Immature natural killer cell (primary cell): ENCODE measurements at places on chromosomes 13 and 19.
A peak's percentile ranks its signal among the peaks of the same experiment; 100 is the strongest.

DNA sequence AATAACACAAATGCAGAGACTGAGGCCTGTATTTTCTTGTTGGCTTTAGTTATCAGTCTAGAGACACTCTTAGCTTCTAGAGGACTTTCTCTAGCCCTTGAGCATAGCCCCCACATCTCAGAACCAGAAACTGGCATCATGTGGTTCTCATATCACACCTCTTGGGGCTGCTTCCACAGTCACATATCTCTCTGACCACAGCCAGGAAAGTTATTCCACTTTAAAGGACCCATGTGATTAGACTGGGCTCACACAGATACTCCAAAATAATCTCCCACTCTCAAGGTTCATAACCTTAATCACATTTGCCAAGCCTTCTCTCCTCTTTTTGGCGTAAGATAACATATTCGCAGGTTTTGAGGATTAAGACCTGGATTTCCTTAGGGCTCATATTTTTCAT, 846.9 kb upstream of the MIR17HG start:
- no peak for DNase-seq

DNA sequence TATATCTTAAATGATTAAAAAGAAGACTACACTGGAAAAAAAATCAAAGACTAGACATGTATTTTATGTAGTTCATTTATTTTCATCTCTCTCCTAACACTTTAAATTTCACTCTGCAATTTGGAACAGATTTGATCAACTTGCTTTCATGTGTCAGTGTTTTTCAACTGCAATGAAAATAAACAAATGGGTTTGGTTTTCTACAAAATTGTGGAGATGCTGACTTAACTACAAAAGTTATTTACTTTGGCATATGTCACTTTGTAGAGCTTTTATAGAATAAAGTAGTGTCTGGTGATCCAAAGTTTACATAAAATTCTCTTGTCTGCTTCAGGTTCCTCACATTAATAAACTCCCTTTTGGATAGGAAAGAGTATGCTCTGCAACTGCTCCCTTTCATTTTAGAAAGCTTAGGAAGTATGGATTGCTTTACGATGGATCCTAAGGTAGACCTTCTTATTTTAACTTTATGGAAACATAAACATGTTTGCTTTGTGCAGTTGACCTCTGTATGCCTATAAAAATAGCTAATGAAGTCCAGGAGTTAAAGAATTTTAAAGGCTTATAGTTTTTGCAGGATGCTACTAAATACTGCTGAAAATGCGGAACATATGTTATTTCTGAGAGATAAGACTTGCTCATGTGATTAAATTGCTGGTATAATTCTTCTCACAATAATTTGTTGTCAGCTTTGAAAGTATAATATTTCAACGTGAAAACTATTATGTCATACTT, 815.9 kb downstream of the PCDH9 start:
- DNase-seq, result no peak

GRCh38 chr13:97328222-97328790, 105.7 kb upstream of the RAP2A start:
- DNase-seq, result no peak

- DNase-seq, result no peak
Observed at GRCh38 chr13:94598281-94598680, 2.3 kb upstream of the TGDS start.

DNA sequence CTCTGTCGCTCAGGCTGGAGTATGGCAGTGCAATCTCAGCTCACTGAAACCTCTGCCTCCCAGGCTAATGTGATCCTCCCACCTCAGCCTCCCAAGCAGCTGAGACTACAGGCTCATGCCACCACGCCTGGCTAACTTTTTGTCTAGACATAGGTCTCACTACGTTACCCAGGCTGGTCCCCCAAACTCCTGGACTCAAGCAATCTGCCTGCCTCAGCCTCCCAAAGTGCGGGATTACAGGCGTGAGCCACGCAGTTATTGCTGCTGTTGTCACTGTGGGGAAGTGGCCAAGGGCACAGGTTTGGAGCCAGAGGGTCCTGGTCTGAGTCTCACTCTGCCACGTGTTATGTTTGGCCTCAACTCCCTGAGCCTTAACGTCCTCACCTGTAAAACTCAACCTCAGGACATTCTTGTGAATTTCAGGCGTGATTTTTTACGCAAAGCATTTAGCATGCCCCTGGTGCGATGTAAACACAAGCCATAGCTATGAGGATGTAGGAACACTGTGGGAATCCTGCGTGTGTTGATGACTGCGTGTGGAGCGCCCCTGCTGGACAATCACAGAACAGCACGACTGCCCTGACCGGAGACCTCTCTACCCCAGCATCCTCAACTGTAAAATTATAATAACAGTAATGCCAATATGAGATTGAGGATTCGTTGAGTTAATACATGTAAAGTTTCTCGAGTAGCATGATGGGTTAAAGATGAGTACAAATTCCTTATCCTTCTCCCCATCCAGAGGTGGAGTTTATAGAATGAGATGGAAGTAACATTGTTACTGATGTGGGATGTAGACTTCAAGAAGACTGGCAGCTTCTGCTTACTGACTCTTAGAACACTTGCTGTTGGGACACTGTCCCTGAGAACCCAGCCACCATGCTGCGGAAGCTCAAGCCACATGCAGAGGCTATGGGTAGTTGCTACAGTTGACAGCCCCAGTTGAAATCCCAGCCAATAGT, 41.8 kb upstream of the PNMA8B start:
- DNase-seq, result peak; percentile 35

GRCh38 chr13:51637852-51638215, 53.6 kb downstream of the WDFY2 start:
- no peak for DNase-seq

DNA sequence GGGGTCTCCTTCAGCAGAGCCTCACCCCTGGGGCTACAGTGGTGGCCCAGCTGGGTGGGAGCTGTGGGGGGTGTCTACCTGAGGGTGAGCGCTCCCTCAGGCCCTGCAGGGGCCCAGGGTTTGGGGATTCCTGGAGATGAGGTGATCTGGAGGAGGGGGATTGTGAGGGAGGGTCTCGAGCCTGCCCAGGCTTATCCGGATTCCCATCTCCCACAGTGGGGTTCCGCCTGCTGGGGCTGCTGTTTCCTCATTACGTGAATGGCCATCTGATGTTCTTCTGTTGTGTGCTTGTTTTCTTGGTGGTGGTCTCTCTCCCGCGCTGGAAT, 4.4 kb downstream of the PPP1R37 start:
- DNase-seq, result no peak

GRCh38 chr19:57269515-57270250, 10.6 kb upstream of the ZNF460 start:
- DNase-seq, result no peak

- no peak for DNase-seq
Observed at GRCh38 chr13:76833441-76833954, 52.7 kb downstream of the KCTD12 start.
